Dorsolateral prefrontal cortex (tissue), 122 donors: ENCODE measurements at places on chromosomes 16 and 17.
A peak's percentile ranks its signal among the peaks of the same experiment; 100 is the strongest.

GRCh38 chr17:40072735-40073346 lies 10.1 kb downstream of the THRA start:
- no peak for DNase-seq

- no peak for DNase-seq
These were observed 11.9 kb upstream of the SSTR5 start for GRCh38 chr16:1060416-1061340.

DNA sequence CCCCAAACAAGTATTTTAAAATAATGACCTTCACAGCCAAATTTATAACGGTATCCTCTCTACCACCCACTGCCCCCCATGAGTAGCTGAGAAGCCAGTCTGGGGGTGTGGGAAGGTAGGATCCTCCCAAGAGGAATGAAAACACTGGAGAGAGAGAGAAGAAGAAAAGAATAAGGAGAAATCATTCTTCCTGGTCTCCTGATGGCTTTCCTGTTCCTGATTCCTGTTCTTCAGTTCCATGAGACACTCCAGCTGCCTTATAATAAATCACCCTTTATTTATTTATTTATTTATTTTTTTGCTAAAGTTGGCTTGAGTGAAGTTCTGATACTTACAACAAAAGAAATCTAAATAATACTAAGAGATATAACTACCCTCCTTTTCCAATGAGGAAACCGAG lies 56.4 kb upstream of the FAM20A start:
- DNase-seq = no peak

DNA sequence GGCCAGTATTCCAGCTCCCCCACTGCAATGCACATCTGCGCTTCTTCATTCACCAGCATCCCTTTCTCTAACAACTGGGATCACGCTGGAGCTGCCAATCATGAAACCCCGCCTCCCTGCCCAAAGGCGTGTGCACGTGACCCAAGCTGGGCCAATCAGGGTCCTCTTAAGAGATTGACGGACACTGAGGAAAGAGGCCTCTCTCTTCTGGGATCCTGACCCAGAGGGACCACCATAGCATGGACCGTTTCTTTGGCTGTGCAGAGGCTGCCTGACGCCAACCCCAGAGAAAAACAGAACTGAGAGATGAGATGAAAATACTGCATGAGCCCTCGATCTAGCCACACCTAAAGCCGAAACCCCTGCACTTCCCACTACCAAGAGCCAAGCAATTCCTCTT lies 32.0 kb downstream of the COTL1 start:
- peak; percentile 83 for DNase-seq

- peak; percentile 53 for DNase-seq
These were observed 35.0 kb upstream of the ALKBH5 start for GRCh38 chr17:18148586-18148985.

DNA sequence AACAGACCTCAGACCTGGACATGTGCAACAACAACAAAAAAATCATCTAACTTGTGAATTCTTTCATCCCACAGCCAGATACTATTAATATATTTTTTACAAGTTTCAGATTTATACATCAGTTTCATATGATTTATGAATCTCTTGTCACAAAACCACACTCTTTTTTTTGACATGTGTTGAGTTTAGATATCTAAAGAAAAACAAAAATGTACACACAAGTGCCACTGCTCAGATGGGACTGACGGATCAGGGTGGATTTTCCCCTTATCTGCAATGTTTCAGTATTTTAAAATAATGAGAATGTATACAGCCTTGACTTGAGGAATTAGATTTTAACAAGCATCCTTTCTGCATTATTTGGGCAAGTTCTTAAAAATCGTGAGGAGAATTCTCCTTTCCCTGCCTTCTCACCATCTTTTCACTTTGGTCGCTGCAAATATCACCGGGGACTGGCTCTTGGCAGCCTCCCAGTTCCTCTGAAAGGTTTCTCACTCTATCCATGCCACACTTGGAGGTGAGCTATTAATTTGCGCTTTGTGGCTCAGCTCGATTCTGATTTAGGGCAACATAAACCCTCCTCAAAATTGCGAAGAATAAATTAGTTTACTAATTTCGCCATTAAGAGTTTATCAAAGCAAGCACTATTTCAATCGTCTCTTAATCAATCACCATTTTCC lies 225.7 kb downstream of the XYLT1 start:
- no peak for DNase-seq

- no peak for DNase-seq
These were observed 8.6 kb upstream of the ATXN1L start for GRCh38 chr16:71837150-71837549.

- DNase-seq = no peak
These were observed 15.8 kb upstream of the BRIP1 start for GRCh38 chr17:61878984-61879612.
